MCF 10A (cell line): ENCODE measurements at places on chromosomes 3 and 15. TPM values are rescaled to one million over a fixed set of nuclear protein-coding genes. Genes with fewer than 3 reads are reported as not detected.
A peak's percentile ranks its signal among the peaks of the same experiment; 100 is the strongest.

Gene RETNLB
- total RNA-seq, result not detected in 2 replicates

Gene RBMS3
- 65.5 and 74.2 TPM in 2 replicates for total RNA-seq

Gene CAPN7
- 48.4 and 55.2 TPM in 2 replicates for total RNA-seq

Gene NANOGP8
- total RNA-seq, result 0.75 TPM in 1 of 2 replicates, not detected in the other

Gene BFSP2
- total RNA-seq, result not detected in 2 replicates

Gene ACSBG1
- not detected in 2 replicates for total RNA-seq

Gene SAXO2
- total RNA-seq, result 3.9 and 4.2 TPM in 2 replicates

Gene ZNF80
- total RNA-seq, result not detected in 2 replicates

Gene SPINK8
- not detected in 2 replicates for total RNA-seq

Gene BAHD1
- 14.9 and 15.1 TPM in 2 replicates for total RNA-seq

- H3K4me3 ChIP-seq, result no peak overlapping the region
- DNase-seq, result no peak
- H3K27me3 ChIP-seq, result no peaks in the 10 kb centered on the region
- no peaks in the 10 kb centered on the region for H3K36me3 ChIP-seq
- no peak overlapping the region for H3K27ac ChIP-seq
These were observed 524.8 kb upstream of the PPP2R3A start for GRCh38 chr3:135440746-135441145.

GRCh38 chr3:98722389-98722788 is 40.8 kb upstream of the ST3GAL6 start:
- no peaks in the 10 kb centered on the region for H3K27me3 ChIP-seq
- no peak overlapping the region for H3K27ac ChIP-seq
- H3K36me3 ChIP-seq, result no peaks in the 10 kb centered on the region

DNA sequence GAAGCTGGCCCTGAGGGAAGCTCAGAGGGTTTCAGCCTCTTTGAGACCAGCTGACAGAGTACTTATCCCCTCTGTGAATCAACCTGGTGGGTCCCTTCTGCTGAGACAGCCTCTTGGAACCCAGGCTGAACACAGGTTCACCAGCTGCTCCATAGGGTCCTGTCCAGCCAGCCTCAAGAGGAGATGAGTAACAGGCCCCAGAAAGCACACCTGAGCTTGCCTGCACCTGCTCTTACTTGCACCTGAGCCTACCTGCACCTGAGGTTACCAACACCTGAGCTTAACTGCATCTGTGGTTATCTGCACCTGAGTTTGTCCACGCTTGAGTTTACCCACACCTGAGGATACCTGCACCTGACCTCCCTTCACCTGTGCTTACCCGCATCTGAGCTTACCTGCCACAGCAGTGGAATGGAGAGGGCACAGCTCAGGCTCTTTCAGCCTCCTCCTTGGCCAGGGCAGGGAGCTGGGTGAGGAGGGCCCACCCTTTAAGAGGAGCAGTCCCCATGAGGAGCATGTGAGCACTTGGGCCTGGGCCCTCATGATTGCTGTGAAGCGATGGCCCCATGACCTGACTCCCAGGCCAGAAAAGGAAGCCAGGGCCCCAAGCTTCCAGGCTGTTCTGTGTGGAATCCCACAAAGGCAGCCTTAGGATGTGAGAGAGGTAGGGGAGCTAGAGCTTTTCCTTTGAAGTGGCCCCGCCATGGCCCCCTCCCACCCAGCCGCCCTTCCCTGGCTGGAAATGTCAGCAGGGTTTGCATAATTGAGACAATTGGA is at the start of gene TRPM1:
Gene TRPM1 (minus strand): TSS at position 464 of the 777 bp plus-strand sequence. CDS start 20,370 bp downstream, outside the sequence.
- no peak for DNase-seq
- H3K36me3 ChIP-seq, result peaks cover 4% of the 10 kb centered on the region

DNA sequence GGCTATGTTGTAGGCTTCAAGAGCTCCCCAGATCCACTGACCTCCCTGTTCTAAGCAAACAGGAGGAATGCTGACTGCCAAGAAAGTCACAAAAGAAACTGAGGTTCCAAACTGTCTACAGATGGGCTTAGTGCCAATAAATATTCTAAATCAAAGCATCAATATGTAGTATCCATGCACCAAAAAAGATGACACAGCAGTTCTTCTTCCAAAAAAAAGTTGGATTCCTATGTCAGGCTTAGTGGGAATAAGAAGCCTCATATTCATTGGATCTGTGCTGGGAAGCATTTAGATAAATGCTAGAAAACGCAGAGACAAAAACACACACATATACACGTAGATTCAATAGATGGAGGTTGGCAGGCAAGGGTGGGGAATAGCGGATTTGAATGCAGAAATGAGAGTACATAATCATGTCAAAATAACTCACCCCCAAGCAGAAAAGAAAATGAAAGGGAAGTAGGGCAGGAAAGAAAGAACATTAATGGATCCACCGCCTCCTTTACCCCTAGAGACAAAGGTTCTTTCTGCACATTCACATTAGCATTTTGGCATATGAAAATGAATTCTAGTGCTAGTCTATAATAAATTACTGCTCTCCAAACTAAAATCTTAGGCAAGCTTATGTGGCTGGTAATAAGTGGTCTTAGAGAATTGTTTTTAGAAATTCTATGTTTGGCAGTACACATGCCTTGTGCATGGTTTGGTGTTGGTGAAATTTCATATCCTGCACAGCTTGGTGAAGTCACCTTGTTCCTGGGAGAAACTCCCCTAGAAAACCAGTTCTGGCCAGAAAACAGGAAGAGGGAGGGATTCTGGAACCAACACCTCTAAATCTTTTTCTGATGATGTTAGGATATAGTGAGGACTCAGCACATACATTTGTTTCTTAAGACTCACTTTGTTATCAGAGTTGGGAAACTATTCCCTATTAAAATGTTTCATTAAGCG is 283.4 kb downstream of the LSAMP start:
- no peak overlapping the region for H3K27ac ChIP-seq
- H3K4me3 ChIP-seq, result no peak overlapping the region
- H3K27me3 ChIP-seq, result peaks cover 12% of the 10 kb centered on the region
- no peaks in the 10 kb centered on the region for H3K4me1 ChIP-seq
- no peaks in the 10 kb centered on the region for H3K36me3 ChIP-seq

GRCh38 chr15:101407439-101407838 is 82.1 kb downstream of the PCSK6 start:
- H3K4me1 ChIP-seq, result no peaks in the 10 kb centered on the region
- H3K4me3 ChIP-seq, result no peak overlapping the region
- H3K27ac ChIP-seq, result no peak overlapping the region
- peaks cover 11% of the 10 kb centered on the region for H3K36me3 ChIP-seq
- DNase-seq, result no peak
- no peaks in the 10 kb centered on the region for H3K27me3 ChIP-seq

- DNase-seq, result peak; percentile 86
- peak overlapping the region; percentile 88 for H3K27ac ChIP-seq
- no peaks in the 10 kb centered on the region for H3K27me3 ChIP-seq
These were observed 781 bp upstream of the DAG1 start for GRCh38 chr3:49469037-49469935.
